ENCODE measurements at places on chromosomes 6 and 20.

GRCh38 chr6:12150812-12151432, 138.8 kb downstream of the HIVEP1 start:
- DNase-seq, result peak; percentile 69

DNA sequence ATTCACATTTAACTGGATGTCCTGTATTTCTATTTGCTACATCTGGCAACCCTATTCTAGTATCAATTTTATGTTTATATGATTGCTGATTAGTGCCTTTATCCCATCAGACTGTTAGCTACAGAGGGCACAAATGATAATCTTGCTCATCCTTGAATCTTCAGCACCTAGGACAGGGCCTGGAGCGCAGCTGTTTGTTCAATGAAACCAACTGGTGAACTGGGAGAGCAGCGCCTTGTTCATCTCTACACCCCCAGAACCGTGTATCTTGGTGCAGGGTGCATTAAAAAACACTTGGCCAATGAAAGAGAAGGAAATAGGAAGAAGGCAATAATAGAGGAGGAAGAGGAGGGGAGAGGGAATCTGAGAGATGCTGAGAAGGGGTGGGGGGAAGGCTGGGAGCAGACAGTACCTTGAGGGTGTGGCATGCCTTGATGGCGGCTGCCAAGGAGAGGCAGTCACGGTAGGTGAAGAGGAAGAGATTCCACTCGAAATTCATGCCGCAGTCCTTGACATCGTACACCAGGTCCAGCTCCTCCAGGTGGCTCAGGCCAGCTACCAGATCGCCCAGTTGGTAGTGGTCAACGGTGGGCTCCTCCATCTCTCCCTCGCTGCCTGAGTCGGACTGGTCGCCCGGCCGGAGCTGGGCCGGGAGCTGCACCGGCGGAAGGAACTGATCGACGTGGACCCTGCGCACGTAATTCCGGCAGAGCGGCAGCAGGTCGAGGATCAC, 15.5 kb downstream of the TMEM151B start:
- no peak for DNase-seq

GRCh38 chr20:43287637-43288036, 97.9 kb upstream of the PTPRT start:
- DNase-seq, result no peak

- no peak for DNase-seq
Observed at GRCh38 chr6:50925548-50925947, 106.9 kb downstream of the TFAP2B start.

- no peak for DNase-seq
Observed at GRCh38 chr20:58480551-58481336, 34.5 kb downstream of the APCDD1L start.

DNA sequence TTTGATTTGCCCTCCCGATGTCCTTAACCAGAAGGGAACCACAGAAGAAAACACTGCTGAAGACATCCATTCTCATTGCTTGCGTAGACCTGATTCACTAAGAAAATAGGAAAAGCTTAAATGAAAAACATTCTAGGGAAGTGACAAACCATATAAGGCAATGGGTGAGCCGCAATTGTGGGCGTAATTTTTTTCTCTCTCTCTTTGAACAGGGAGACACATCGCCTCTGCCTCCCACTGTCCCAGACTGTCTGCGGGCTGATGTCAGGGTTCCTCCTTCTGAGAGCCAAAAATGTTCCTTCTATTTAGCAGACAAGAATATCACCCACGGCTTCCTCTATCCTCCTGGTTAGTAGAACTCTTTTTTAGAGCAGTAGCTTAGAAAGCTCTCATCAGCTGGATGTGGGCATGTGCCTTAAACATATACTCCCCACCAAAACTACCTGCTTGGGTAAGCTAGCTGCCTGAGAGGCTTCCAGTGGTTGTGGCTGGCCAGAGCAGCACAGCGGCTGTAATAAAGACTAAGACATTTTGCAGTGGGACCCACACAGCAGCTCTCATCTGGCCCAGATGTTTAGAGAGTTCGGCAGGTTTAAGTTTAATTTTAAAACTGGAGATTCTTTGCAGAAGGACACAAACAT, 22.7 kb upstream of the CTAGE9 start:
- DNase-seq, result no peak

All from testis (tissue), 5 donors.